Activated naive CD8-positive, alpha-beta T cell treated with anti-CD3 and anti-CD28 coated beads, Interleukin-2, amount 10 ng/mL, durations not matched to agents 7 days and 5 days (primary cell): ENCODE measurements at places on chromosomes 11 and 22. TPM values are rescaled to one million over a fixed set of nuclear protein-coding genes. Genes with fewer than 3 reads are reported as not detected.

Gene GVQW3
- 6.8 TPM for total RNA-seq

Gene LDLRAD3
- not detected for total RNA-seq

Gene TMEM126A
- 27.2 TPM for total RNA-seq

DNA sequence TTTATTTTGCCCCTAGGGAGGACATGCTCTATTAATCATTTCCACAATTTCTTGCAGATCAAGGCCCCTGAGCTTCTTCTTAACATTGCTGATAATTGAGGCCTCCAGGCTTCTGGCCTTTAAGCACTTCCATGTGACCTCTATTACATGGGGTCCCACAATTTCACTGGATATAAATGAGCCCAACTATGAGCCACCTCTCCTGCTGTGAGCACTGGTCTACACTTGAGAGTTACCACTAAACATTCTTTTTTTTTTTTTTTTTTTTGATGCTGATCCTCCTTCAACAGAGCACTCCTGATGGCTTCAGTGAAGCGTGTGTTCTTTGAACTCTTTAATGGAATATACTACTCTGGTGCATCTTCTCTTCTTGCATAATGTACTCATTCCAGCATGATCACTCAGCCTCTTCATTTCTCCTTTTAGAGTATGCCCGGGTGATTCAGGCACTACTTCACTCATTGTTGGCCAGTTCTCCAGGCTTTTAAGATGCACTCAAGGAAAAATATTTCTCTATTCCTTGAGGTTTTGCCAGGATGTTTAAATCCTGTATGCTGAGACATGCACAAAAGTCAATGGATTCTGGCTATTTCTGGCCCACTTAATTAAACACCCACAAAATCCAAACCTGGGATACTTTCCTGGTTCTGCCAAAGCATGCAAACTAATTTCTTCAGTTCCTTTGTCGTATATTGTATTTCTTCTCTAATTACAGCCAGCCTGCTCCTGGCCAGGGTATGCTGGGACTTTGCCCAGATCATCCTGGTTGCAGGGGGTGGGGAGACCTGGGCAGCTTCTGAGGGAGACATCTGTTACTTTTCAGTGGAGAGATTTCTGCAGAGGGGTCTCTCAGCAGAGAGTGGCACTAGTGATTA is 257.8 kb upstream of the LUZP2 start:
- H3K36me3 ChIP-seq: no peaks in the 10 kb centered on the region
- DNase-seq: no peak
- H3K4me3 ChIP-seq: no peak overlapping the region

- no peaks in the 10 kb centered on the region for H3K36me3 ChIP-seq
- no peak overlapping the region for H3K27ac ChIP-seq
- H3K4me1 ChIP-seq: no peaks in the 10 kb centered on the region
These were observed 61.6 kb downstream of the OR10A6 start for GRCh38 chr11:7869467-7869866.

DNA sequence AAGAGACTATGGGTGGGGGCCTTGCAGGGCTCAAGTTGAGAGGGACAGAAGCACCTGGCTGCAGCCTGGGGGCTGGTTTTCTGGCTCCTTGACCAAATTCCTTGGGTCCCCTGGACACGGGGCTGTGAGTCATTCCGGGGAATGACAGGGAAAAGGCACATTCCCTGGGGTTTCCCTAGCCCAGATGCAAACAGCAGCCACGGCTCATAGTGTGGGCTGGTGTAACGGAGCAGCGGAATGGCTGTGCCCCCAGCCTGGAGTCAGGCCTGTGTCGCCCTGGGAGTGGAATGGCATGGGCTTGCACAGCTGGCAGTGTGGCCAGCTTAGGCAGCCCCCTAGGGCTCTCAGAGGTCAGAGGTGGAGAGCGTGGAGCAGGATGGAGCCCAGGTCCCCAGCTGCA is 77.6 kb upstream of the KCNQ1OT1 start:
- peaks cover 17% of the 10 kb centered on the region for H3K4me1 ChIP-seq
- no peak overlapping the region for H3K27ac ChIP-seq
- DNase-seq: peak; percentile 21
- H3K36me3 ChIP-seq: no peaks in the 10 kb centered on the region
- peaks cover 15% of the 10 kb centered on the region for H3K27me3 ChIP-seq
- no peak overlapping the region for H3K4me3 ChIP-seq

DNA sequence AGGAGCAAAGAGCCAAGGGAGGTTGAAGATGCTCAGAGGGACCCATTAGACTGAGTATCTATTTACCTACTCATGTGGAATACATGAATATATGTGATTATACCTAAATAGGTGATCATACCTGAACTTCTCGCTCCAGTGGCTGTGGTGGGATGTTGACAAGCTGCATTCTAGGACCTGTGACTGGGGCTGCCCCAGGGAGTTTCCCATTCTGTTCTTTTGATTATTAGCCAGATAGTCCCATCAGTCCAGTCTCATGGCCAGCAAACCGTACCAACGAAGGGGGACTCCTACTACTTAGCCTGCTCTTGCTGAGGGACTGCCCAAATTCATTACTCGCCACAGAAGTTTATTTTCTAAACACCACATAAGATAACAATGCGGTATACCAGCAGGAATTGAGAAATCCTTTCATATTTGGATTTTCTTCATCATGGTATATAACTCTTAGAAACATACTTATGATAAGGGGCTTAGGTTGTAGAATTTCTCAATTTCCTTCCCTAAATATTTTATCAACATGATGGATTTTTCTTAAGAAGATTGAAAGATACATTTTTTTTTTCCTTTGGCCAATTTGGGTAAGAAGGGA is 273.9 kb downstream of the NTM start:
- no peak overlapping the region for H3K4me3 ChIP-seq
- no peak for DNase-seq
- H3K36me3 ChIP-seq: no peaks in the 10 kb centered on the region
- H3K27me3 ChIP-seq: no peaks in the 10 kb centered on the region
